CD4-positive, CD25-positive, alpha-beta regulatory T cell (primary cell): ENCODE measurements at places on chromosomes 7 and 10. TPM values are rescaled to one million over a fixed set of nuclear protein-coding genes. Genes with fewer than 3 reads are reported as not detected.

DNA sequence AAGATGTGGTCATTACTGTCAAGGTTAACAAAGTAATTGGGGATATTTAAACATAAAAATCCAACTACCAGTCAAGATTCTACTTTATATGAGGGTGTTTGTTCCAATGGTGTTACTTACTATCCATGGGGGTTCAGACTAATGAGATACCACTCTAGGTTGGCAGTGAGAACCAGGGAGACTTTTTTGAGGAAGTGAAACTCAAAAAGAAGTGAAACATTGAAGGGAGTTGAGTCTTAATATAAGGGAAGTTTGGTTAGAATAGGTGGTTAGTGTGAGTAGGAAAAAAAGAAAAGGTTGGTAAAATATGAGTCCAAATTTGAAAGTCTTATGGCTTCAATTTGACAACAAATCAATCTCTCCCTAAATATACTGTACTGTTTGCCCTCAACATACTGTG lies 123.6 kb upstream of the ANK3 start:
- no peak for DNase-seq

DNA sequence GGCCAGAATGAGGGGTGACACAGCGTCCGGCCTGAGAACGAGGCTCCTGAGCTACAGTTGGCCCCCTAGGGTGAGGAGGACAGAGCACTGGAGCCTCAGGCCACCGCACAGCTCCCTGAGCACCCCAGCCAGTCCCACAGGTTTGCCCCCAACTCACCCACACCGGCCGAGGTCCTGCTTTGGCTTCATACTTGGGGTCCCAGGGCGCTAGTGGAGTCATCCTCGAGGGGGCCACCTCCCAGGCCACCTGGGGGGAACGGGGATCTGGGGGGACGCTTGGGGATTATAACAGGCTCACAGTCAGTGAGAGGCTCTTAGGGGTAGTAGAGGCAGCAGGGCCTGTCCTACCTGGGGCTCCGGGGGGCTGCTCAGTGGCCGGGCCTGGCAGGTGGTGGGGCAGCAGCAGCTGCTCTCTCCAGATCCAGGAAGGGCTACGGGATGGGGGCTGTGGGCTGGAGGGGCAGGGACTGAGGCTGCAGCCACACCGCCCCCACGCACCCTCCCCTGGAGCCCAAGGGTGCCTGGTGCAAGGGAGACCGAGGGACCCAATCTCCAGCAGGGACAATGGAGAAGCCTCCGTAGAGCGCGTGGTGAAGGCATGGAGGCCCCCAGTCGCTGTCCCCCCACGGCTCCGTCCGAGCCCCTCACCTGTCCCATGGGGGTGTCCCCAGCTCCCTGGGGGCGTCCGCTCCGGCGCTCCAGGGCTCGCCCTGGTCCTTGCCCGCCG lies 588 bp downstream of the SAP25 start:
- DNase-seq: no peak

- DNase-seq: no peak
Measured at GRCh38 chr10:92381543-92381954, 90.6 kb downstream of the MARCHF5 start.

DNA sequence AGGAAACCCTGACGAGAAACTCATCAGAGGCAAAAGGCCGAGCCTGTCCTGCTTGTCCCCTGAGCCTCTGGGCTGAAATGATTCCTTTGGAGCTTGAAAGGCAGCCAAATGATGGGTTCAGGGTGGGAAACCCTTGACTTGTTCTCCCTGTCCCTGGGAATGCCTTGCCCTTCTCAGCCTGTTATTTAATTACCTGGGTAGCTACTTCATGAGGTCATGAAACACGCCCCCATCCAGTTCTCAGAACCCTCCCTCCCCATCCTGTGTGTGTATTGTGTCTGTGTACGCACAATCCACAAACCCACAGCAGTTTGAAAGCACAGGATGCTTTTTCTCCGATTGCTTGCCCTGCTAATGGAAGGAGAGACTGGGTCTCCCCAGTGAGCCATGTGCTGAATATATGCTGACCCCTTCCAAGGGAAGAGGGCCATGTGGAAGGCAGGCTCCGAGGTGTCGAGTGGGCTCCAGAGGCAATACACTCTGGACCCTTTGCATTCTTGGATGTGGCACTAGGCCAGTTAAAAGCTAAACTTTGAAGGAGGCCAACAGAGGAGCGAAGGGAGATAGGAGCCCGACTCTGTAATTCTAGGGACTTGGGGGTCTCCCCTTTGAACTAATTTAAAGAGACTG lies 10.6 kb downstream of the DUSP5 start:
- peak; percentile 34 for DNase-seq

DNA sequence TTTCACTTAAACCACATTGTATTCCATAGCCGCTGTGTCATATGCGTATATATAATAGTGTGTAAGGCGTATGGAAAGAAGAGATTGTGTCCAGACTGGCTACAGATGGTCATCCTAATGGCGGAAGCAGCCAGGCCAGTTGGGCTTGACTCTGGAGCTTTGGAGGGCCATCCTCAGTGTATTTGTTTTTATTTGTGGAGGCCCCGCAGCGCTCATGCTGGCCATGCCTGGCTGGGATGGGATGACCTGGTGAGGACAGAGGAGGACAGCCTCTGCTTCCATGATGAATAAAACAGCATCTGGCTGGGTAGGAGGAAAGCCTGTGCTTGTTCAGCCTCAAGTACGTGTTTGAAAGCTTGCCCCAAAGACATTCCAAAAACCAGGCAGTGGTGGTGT lies 220.3 kb downstream of the EBF3 start:
- DNase-seq: no peak

DNA sequence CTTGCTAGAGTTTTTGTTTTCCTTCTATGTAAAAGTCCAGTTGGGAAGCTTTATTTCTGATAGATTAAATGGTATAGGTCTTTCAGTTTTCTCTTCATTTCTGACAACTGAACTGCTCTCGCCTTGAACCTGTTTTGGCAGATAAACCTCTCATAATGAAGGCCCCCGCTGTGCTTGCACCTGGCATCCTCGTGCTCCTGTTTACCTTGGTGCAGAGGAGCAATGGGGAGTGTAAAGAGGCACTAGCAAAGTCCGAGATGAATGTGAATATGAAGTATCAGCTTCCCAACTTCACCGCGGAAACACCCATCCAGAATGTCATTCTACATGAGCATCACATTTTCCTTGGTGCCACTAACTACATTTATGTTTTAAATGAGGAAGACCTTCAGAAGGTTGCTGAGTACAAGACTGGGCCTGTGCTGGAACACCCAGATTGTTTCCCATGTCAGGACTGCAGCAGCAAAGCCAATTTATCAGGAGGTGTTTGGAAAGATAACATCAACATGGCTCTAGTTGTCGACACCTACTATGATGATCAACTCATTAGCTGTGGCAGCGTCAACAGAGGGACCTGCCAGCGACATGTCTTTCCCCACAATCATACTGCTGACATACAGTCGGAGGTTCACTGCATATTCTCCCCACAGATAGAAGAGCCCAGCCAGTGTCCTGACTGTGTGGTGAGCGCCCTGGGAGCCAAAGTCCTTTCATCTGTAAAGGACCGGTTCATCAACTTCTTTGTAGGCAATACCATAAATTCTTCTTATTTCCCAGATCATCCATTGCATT lies 27.1 kb downstream of the MET start:
- no peak for DNase-seq

DNA sequence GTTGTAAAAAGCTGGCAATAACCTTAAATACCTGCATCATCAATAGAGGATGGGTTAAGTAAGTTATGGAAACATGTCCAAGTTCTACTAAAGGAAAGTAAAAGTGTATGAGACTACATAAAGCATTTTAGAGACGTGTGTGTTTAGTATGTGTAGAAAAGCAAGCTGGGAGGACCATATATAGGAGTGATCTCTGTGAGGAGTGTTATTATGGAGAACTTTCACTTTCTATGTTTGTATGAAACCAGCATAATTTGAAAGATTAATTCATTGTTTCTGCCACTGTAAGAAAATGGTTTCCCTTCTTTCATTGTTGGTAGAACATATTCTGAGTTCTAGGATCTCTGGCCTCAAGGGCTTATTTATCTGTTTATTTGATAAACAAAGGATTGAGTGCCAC lies 19.2 kb upstream of the PDLIM1 start:
- no peak for DNase-seq

DNA sequence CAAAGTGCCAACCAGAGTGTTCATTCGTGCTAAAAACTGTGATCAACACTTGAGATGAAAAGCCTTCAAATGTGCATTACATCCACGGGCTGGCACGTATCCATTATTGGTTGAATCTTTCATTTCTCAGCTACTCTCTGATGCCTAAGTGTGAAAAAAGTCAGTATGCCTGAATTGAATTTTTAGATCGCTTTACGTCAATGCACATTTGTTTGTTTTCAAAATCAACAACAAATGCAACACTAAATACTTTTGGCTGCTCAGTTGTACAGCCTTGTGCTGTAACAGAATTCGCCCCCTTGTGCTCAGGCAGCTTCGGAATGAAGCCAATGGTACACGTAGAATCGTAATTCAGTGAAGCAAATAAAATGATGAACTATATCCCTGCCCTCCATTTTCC lies 446.5 kb upstream of the NRP1 start:
- DNase-seq: no peak

GRCh38 chr7:18760631-18761445 lies 265.3 kb downstream of the HDAC9 start:
- DNase-seq: no peak

DNA sequence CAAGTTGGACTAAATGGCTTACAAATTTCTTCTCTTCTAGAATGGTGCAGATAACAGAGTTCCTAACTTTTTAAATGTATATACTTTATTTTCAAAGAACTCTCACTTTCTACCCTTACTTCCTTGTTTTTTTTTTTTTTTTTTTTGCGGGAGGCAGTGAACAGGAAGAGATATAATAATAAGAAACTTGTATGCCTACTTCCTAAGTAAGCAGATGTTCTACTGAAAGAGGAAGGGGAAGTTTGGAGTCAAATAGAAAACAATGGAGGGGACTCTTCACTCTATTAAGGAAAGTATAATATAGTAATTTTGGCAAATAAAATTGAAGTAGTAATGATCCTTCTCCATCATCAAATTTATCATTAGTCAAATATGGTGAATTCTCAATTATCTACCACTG lies 754.0 kb downstream of the KCNMA1 start:
- no peak for DNase-seq

GRCh38 chr7:151920488-151920887 lies 35.8 kb upstream of the GALNTL5 start:
- DNase-seq: no peak

DNA sequence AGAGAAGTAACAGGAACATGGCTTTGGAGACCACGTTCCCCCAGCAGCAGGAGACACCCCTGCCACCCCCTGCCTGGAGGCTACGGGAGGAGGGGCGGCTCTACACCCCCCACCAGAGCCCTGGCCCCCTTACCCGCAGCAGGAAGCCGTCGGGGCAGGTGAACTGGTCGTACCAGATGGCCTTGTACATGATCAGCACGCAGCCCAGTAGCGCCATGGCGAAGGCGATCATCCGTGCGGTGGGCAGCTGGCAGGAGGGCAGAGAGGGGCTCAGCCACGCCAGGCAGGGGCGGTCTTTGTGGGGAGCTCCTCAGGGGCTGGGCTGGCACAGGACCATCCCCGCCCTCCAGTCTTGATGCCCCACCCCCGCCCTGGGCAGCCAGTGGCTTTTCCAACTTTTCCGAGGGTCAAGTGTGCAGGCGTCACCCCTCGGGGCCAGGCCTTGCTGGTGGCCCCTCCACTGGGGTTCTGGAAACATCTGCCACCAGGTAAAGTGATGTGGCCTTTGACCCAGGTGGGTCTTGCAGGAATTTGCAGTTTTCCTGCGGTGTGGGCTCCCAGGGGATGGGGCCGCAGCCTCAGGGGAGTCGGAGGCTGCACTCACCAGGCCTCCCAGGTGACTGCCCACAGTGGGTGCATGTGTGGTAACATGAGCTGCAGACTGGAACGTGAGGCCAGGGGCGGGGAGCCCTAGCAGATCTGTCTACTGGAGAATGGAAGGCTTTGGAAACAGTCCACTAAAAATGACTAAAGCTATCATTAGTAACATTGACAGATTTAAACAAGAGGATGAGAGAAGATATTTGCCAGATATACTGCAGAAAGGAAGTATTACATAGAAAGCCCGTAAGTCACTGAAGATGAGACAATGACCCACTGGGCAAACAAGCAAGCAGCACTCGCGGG lies 9.7 kb downstream of the CALY start:
- no peak for DNase-seq

- DNase-seq: no peak
Measured at GRCh38 chr7:65809259-65809981, 63.5 kb upstream of the VKORC1L1 start.

DNA sequence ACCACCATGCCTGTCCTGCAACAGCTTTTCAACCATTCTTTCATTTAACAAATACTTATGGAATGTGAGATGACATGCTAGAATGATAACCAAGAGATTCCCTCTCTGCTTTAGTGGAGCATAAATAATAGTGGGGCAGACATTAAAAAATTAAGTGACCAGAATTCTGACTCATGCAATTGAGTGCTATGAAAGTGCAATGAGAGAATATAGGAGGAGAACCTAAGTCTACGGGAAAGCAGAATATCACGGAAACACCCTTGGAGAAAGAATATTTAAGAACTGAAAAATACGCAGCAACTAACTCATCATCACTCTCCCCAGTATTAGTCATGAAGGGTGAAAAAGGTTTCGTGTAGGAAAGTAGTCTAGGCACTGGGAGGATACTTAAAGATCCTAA lies 7.1 kb downstream of the KIF5B start:
- no peak for DNase-seq

DNA sequence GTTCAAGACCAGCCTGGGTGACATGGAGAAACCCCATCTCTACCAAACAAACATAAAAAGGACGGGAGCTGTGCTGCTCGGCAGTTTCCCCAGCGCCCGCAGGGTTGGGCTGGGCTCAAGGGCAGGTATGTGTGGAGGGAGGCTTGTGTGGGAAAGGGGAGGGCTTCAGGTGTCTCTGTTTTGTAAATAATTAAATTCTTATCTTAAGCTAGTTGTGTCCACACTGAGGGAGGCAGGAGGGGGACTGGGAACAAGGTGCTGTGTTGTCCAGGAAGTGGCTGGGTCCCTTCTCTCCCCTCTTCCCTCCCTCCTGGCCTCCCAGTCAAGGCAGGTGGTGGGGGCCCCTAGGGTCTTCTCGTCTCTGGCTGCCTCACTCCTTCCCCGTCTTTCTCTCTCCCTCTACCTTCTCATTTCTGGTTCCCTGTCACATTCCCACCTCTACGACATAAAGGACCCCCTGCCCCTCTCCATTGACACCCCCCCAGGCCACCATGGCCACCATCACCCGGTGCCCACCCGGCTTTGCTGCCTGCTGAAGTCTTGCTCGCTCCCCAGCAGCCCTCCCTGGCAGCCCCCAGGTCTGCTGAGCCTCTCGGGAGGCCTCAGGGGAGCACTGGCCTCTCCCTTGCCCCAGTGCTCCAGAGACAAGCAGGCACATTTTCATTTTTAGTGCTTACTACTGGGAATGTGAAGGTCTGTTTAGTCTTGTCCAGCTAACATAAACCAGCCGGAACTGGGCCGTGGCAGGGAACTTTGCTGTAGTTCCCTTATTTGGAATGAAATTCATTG lies 19.3 kb downstream of the NEURL1 start:
- DNase-seq: no peak

Gene IDI2
- not detected for total RNA-seq

Gene WIPF3
- total RNA-seq: not detected

Gene TYW1B
- total RNA-seq: 9.8 TPM

Gene IL6
- total RNA-seq: not detected

Gene ZC3HAV1L
- total RNA-seq: 1.4 TPM

Gene ABI1
- 121 TPM for total RNA-seq

Gene LEP
- not detected for total RNA-seq

Gene GLCCI1
- total RNA-seq: 88.1 TPM

Gene SPDYE1
- not detected for total RNA-seq

Gene MYOF
- 1.0 TPM for total RNA-seq
